ENCODE measurements at places on chromosomes 2 and 18. TPM values are rescaled to one million over a fixed set of nuclear protein-coding genes. Genes with fewer than 3 reads are reported as not detected.

Gene HTR2B
- total RNA-seq: 18.3 TPM

Gene CIDEA
- total RNA-seq: not detected

Gene CRYGC
- not detected for total RNA-seq

Gene SLC9A4
- not detected for total RNA-seq

Gene DPP4
- total RNA-seq: 5.8 TPM

Gene XDH
- total RNA-seq: 0.71 TPM

Gene ACTG2
- total RNA-seq: 5,559 TPM

Gene C1QL2
- total RNA-seq: not detected

Gene TMEM200C
- under 0.01 TPM for total RNA-seq

Data from sigmoid colon (tissue), 7 donors.